Ecto neural progenitor cell (in vitro differentiated cells): ENCODE measurements at places on chromosomes 11 and 22.

DNA sequence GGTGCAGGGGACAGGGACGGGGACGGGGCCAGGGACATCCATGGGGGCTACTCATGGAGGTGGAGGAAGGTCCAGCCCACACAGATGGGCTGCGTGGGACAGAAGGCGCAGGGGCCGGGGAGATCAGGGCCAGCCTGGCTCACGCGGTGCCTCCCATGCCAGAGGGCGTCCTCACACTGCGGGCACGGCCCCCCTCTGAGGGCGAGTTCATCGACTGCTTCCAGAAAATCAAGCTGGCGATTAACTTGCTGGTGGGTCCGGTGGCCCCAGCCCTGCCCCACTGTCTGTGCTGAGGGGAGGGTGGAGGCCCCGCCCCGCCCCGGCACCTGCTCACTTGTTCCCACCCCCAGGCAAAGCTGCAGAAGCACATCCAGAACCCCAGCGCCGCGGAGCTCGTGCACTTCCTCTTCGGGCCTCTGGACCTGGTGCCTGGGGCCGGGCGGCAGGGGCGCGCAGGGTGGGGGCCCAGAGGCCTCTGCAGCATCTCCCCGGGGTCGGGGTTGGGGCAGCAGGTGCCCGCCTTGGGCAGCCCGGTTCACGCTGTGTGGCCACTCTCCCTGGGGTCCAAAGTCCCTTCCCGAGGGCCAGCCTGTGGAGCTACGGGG lies 15.8 kb downstream of the EPS8L2 start:
- DNase-seq, result no peak

DNA sequence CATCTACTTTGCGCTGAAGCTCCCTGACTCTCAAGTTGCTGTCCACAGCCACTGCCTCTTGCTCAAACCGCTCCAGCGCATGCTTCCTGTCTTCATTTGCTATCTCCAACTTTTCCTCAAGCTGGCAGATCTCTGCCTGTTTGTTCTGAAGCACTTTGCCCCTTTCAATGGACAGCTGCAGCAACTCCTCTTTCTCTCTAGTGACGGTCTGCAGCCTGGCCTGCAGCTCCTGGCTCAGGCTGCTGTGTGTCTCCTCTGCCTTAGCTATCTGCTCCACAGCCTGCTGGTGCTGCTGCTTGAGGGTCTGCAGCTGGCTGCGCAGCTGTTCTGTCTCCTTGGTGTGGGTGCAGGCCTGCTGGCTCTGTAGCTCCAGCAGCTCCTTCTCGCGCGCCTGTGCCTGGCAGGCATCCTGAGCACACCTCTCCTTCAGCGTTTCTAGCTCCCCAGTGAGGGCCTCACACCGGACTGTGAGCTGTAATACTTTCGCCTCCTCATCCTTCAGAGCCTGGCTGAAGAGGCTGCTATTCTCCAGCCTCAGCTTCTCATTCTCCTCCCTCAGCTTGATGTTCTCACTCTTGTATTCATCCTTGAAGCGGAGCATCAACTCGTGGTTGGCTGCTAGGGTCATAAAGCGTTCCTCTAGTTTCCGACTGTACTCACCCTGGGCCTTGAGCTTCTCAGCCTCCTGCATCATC lies 723 bp downstream of the CCDC89 start:
- no peak for DNase-seq

DNA sequence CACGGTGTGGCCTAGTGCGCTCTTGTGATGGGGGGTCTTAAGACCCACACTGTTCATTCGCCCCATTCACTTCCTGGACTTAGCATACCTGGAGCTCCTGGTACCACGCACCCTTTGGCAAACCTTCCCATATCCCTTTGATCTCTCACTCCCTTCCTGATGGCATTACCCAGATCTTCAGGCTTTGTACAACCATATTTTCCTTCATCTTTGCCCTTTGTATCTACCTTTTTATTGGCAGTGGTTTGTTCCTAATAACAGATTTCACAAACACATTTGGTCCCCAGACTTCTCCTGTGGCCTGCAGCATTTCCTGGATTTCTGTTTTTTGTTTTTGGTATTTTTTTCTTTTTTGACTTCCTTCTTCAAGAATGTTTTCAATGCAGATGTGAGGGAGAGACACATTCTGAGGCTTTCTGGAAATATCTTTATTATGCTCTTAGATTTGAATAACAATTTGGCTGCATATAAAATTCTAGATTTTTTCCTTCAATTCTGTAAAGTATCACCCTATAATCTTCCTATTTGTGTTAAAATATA lies 16.1 kb upstream of the IFITM3 start:
- DNase-seq, result no peak

DNA sequence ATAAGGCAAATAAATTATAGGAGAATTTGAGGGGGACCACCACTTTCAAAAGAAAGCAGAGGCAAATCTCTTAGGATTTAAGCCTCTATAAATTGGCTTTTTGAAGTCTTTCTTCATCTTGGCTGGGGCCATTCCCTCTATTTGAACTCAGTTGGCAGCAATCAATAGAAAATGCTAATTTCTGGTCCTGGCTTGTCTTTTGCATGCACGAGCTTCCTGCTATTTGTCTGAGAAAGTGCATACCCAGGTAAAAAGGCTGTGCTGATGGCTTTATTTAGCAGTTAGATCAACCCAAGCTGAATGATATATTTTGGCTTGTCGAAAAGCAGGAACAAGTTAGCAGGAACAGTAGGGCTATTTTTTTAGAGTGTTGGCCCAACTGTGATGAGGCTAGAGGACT lies 64.1 kb upstream of the GRAMD1B start:
- DNase-seq, result no peak

GRCh38 chr11:75103380-75104026 lies 6.8 kb upstream of the OR2AT4 start:
- DNase-seq, result no peak

- no peak for DNase-seq
These were observed 706.9 kb downstream of the METTL15 start for GRCh38 chr11:28815110-28815509.

- no peak for DNase-seq
These were observed 1508.9 kb downstream of the BRD1 start for GRCh38 chr22:48318575-48319320.

DNA sequence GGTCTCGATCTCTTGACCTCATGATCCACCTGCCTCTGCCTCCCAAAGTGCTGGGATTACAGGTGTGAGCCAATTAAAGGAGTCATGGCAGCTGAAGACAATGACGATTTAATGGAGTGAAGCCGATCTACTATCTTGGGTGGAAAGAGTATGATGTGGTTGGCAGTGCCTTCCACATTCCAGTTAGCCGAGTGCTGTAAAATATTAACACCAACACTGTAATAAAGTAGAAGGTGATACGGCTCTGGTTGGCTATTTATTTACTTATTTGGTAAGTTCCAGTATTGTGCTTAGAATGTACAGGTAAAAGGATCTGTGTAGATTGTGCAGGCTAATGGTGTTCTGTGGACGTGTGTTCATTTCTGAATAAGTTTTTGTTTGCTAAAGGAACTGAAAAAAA lies 149.6 kb upstream of the MTMR2 start:
- no peak for DNase-seq

DNA sequence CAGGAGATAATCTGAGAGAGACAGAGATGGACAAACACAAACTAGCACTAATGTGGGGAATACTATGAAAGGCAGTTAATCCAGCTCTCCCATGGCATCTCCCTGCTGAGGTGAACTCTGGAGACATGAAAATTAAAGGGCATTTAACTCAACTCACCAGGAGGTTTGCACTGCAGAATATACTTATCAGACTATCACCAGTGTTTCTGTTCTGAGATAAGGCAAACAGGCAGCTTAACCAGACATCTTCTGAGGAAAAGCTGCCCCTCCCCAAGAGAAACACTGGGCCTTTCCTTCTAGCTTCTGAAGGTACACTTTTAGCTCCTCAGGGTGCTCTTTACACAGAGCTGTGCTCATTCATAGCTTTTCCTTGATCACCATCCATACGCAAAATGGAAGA lies 85.5 kb downstream of the AMBRA1 start:
- DNase-seq, result no peak

- no peak for DNase-seq
These were observed 87.9 kb upstream of the SPON1 start for GRCh38 chr11:13874597-13874996.

- no peak for DNase-seq
These were observed 54.8 kb downstream of the PTPRJ start for GRCh38 chr11:48034926-48035871.

DNA sequence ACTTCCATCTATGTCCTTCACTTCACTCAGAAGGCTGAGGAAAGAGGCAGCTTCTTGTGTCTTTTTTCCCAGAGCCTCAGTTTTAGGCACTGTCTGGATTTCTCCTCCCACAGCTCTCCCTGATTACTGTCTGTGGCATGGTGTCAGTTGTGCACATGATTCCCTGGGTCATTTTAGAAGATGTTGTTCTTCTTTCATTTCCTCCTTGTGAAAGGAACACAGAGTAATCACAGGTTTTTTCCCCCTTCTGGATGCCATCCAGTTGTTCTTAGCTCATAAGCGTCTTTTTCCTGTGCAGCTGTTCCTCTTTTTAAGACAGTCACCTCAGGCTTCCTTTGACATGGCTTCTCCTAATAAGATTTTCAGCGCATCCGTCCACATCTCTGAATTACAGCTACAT lies 212.2 kb downstream of the FAM181B start:
- DNase-seq, result no peak

GRCh38 chr22:45762545-45763235 lies 91.1 kb downstream of the ATXN10 start:
- no peak for DNase-seq

- no peak for DNase-seq
These were observed 78.7 kb downstream of the SHANK2 start for GRCh38 chr11:71173709-71174108.

DNA sequence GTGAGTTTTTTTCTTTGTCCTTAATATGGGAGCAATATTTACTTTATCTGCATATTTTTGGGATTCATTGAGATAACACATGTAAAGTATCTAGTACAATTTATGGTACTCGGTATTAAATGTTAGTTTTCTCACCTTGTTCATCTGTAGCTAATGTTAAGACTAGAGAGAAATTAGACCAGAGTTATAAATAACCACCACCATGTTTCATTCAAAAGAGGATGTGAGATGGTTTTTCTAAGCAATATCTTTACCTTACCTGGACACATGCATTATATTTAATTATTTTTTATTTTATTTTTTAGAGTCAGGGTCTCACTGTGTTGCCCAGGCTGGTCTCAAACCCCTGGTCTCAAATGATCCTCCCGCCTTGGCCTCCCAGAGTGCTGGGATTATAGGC lies 18.4 kb downstream of the ARHGAP42 start:
- DNase-seq, result no peak

DNA sequence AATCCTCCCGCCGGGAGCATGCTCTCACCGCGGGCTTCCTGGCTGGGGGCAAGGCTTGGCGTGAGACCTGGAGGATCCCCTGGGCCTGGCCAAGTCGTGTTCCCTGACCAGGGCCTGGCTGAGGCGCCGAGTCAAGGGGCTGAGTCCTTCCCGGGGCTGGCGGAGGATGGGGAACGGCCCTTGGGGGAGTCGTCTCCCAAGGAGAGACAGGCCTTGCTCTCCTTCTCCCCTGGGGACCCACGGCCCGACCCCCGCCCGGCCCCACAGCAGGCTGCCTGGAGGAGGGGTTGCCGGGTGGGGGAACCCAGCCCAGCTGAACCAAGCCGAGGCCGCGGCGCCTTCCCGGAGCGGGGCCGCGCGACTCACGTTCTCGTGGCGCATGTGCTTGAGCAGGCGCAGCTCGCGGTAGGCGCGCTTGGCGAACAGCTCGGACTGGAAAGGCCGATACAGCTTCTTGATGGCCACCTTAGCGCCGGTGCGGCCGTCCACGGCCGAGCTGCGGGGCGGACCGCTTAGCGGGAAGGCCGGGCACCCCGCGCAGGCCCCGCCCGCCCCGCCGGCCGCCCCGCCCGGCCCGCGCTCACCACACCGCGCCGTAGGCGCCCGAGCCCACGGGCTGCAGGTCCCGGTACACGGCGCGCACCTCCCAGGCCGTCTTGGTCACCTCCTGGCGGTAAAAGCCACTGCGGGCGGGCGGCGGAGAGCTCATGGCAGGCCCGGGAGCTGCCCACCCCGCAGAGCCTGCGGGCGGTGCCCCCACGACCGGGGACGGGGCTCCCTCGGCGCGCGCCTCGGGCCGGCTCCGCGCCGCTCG lies 475 bp downstream of the MAPK12 start:
- no peak for DNase-seq
